ENCODE measurements at places on chromosomes 7 and 10.

GRCh38 chr10:50387007-50387731 lies 135.9 kb upstream of the ASAH2 start:
- no peak for DNase-seq

DNA sequence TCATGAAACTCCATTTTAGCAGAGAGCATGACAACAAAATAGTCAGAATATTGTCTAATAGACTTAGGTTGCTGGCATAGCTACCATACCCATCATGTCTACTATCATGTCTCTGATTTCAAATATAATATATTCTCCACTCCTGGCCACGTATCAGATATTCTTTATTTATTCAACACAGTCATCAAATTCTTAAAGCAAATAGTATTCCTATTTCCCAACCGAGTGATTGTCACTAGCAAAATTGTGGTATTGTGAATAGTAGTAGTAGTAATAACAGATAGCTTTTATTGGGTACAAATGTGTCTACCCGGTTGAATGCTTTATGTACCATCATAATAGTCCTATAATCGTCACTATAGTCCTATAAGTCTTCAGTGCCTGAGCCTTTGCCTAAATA lies 918.6 kb downstream of the KCNMA1 start:
- no peak for DNase-seq

DNA sequence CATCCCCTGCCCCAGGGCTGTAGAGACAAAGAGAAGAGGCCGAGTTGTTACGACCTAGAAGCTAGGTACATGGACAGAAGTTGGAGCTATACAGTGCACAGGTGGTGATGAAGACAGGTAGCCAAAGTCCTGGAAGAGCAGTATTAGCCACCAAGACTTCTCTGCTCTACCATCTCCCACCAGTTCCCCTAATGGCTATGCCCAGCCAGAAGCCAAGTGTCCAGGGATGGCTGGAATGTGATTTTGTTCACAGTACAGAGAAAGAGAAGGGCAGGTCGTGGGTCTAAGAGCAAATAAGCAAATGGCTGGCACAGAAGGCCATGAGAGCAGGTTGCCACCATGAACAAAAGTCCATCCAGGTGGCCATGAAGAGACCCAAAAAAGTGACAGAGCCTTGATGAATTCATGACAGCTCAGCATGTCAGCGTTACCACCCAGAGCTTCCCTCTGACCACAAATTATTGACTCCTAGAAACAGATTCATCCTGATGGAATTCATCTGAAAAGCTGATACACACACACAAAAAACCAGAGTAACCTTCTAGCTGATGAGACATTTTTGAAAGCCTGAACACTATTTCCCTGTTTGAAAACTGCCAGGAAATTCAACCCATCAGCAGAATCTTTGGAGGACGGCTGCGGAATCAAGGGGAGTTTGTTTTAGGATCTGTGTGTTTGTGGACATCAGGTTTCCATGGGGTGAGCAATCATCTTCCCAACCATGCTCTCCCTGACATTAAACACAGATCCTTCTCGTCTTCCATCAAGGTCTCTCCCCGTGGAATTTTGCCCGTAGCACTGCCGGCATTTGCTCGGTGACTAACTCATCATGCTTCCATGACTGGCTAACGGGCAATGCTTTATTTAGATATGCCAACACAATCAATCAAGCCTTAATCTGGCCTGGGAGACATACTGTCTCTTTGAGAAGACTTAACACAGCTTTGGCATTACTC lies 906.7 kb upstream of the AUTS2 start:
- DNase-seq, result no peak

DNA sequence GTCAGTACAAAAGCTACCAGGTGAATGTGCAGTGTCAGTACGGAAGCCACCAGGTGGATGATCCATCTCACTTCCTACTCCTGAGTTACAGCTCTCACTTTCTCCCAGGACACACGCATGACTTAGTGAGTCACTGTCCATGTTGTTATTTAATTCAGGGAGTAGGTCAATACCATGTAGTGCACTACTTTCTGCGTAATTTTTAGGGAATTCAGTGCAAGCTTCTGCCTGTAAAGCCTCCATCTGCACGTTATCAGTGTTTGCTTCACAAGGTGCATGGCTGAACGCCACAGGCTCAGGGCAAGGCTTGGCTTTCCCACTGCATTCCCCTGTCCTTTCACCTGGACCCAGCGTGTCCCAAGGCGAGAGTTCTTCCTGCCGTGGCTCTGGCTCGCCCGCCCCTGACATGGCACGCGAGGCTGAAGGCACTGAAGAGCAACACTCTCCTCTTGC lies 59.5 kb downstream of the LARP4B start:
- no peak for DNase-seq

GRCh38 chr7:25356534-25357151 lies 128.4 kb upstream of the NPVF start:
- DNase-seq, result no peak

- no peak for DNase-seq
These were observed 53.9 kb downstream of the PIK3CG start for GRCh38 chr7:106918991-106919390.

- DNase-seq, result no peak
These were observed 52.4 kb upstream of the PRKAR1B start for GRCh38 chr7:779480-779879.

Data from frontal cortex (tissue), 4 donors.